ENCODE measurements at places on chromosomes 13 and 19.

DNA sequence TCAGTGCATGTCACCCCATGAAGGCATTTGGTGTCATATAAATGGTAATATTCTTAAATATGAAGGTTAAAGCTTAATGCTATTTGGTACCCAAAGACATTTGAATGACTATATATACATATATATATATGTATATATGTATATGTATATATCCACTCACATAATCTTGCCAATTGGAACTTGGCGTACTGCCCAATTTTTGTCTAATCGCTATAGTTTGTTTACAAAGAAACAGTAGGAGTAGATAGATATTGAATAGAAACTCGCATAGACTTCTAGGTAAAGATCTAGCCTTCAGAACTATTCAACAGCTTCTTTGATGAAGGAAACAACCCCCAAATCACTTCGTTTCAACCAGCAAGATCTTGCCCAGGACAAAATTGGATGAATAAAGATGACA, 24.1 kb downstream of the KLF5 start:
- DNase-seq, result no peak

DNA sequence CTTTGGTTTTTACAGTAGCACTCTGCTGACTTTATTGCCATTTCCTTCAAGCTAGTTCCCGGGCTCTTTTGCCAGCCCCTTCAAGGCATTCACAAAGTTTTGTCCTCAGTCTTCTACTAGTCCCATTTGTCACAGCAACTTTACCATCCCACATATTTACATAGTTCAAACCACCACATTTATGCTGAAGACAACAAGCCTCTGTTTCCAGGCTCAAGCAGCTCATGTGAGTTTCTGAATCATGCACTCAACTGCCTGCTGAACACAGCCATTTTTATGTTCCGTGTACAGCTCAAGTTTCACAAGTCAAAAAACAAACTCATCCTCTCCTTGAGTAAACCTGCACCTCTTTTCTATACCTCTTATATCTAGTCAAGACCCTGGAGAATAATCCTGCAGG, 977.0 kb upstream of the SLC10A2 start:
- DNase-seq, result no peak

DNA sequence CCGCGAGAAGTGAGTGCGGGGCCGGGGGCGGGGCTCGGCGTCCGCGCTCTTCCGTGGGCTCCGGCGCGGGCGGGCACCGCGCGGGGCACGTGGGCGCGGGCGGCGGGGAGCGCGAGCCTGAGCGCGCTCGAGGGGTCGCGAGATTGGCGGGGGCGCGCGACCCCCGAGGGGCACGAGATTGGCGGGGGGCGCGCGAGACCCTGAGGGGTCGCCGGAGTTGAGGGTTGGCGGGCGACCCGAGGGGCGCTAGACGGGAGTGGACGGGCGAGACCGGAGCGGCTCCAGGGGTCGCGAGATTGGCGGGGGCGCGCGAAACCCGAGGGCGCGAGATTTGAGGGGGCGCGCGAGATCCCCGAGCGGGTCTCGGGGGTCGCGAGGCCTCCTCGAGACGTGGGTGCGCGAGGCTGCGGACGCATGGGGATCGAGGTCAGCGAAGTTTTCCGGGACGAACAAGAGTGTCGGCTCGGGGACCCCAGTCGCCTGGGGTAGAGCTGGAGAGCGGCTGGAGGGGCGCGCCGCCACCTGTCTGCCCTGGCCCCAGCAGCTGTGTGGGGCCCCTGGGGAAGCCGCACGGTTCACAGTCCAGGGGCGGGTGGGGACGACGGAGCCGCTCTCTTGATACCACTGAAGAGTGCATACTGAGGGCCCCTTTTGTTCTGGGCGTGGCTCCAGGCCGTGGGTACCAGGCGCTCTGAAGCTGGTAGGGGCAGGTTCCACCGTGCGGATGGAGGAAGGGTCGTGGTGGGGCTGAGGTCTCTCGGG, 682 bp downstream of the SSBP4 start:
- DNase-seq, result no peak

- DNase-seq, result no peak
Measured at GRCh38 chr13:83714236-83714635, 168.0 kb downstream of the SLITRK1 start.

GRCh38 chr13:93859716-93860115, 619.8 kb downstream of the DCT start:
- no peak for DNase-seq

- no peak for DNase-seq
Measured at GRCh38 chr19:1166872-1167573, 7.0 kb downstream of the SBNO2 start.

DNA sequence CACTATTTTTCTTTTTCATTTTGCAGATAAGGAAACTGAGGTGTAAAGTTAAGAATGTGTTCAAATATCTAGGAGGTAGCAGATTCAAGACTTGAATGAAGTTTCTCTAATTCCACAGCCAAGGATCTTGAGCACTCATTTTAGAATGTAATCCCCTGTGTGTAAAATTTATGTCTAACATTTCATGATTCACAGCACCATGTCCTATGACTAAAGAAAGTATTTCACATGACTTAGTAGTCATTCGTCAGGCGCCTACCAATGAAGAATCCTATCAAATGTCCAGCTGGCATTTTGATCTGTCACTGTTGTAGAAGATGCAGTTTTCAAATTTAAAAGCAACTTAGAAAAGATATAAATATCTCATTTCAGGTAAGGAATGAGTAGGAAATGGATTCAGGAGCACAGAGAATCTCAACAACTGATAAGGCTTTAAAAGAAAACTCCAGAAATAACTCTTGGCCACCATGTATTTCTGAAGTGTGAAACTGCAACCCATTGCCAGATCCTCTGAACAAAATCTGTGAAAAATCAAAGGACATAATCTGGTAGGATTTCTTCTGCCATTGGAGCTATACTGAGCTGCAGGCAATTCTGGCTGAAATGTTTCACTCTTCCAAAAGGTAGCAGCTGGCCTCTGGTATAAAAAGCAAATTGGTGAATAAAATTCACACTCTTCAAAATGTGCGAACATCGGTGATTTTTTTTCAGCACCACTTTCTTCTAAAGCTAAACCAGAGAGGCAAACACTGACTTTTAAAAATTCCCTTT, 92.2 kb downstream of the DCLK1 start:
- DNase-seq, result no peak

- no peak for DNase-seq
Measured at GRCh38 chr13:97117388-97117910, 104.7 kb upstream of the MBNL2 start.

GRCh38 chr19:41792513-41793413, 3.6 kb upstream of the CEACAM3 start:
- DNase-seq, result peak; percentile 72

GRCh38 chr19:35908010-35908441, at the start of gene TYROBP:
Gene TYROBP (minus strand): TSS chr19:35908295. CDS start chr19:35908228, 67 bp downstream.
- no peak for DNase-seq

GRCh38 chr19:5086725-5087439, 118.0 kb downstream of the KDM4B start:
- DNase-seq, result no peak

GRCh38 chr13:37715606-37716015, 117.0 kb upstream of the POSTN start:
- DNase-seq, result no peak

DNA sequence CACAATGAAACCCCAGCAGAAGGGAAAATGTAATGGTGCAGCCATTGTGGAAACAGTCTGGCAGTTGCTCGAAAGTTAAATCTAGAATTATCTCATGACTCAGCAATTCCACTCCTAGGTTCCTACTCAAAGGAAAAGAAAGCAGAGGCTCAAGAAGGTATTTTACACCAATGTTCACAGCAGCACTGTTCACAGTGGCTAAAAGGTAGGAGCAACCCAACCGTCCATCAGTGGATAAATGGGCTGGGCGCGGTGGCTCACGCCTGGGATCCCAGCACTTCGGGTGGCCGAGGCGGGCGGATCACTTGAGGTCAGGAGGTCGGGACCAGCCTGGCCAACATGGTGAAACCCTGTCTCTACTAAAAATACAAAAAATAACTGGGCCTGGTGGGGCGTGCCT, 25.9 kb downstream of the ZFR2 start:
- DNase-seq, result no peak

GRCh38 chr13:71090990-71091389, 776.0 kb downstream of the DACH1 start:
- DNase-seq, result no peak

DNA sequence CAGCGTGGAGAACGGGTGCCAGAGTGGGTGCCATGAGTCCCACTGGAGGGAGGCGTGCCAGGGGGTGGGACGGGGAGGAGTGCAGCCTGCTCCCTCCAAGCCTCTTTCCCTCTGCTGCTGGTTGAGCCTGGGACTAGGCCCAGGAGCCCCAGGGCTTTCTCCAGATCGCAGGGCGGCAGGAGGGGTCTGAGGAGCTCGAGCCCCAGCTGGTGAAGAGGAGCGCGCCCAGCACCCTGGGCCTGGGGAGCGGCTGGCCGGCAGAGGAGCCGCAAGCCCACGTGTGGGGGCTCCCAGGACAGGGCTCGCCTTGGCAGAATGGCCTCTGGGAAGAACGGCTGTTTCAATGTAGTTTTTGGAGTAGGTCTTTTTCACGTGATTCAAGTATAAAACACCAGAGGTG, 12.2 kb upstream of the DCUN1D2 start:
- no peak for DNase-seq

DNA sequence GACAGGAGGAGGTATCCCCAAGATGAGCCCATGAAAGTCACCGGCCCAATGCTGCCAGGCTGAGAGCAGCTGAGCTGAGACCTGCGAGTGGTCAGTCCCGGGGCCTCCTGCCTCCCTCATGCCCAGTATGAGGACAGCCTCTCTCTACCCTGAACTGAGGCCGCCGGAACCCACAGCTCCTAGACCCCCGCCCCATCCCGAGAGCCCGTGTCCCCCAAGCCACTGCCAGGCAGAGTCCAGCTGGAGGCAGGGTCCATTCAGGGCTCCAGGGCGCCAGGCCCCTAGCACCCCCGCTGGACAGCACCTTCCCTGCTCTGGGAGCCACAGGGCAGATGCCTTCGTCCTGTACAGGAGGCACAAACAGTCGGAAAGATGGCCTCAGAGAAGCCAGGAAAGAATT, 38.7 kb downstream of the MLLT1 start:
- DNase-seq, result no peak

- no peak for DNase-seq
Measured at GRCh38 chr19:5114727-5115126, 145.8 kb downstream of the KDM4B start.
